ENCODE measurements at places on chromosomes 1 and 21. TPM values are rescaled to one million over a fixed set of nuclear protein-coding genes. Genes with fewer than 3 reads are reported as not detected.

DNA sequence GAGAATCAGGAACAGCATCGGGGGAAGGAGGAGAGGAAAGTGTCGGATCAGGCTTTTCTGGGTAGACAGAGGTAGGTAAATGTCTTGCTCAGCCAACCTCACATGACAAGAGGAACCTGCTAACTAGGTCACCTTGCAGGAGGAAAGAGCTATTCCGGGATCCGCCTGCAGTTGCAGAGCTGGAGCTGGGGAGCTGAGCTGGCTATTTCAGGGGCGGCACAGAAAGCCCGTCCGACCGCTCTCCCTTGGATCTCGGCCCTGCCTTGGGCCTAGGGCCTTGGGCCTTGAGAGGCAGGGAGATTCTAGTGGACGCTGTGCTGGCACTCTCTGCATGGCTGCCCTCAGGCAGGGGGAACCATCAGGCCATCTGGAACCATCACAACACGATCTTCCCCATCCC, 56.5 kb upstream of the CTPS1 start:
- no peak for DNase-seq

- no peak for DNase-seq
Measured at GRCh38 chr1:215608646-215609045, 41.5 kb downstream of the KCTD3 start.

DNA sequence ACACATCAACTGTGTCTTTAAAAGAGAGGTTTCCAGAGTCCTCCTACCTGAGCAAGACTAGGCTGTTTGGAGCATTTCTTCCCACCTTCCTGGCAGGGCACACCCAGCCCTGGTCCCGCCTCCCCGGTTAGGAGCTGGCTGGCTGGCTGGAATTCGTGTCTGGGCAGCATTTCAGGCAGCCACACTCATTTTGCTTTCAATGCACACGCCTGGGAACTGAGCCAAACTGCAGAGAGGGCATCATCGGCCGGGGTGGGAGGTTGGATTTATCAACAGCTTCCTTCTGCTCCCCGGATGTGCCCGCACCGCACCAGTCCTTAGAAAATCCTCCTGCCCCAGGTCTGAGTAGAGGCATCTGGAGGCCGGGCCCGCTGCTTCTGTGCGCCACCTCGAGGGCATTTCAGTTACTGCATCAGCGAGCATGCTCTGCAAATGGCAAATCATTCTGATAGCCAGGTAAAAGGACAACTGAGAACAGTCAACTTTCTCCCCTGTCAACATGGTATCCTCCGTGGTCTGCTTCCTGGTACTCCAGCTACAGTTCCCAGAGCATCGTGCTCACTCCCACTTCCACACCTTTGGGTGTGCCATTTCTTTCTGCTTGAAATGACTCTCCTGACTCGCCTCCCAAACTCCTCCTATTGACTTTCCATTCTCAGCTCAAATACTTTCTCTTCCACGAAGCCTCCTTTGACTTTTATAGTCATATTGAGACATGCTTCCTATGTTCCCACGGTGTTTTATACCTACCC, 20.6 kb downstream of the TCEA3 start:
- DNase-seq: peak; percentile 83

DNA sequence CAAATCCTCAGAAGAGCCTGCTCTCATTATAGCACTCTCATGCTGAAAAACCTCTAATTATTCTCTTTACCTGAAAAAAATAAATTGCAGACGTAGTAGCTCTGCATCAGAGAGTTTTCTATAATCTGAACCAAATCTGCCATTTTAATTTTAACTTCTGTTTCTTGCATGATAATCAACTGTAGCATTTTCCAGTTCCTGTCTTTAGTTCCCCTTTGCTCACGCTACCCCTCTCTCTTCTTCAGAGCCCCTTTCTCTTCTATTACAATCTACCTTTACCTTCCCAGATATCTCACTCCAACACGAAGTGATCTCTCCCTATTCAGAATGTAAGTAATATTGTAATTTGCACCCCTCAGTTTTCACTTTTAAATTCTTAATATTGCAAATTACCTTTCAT, 31.4 kb downstream of the FMO1 start:
- DNase-seq: no peak

DNA sequence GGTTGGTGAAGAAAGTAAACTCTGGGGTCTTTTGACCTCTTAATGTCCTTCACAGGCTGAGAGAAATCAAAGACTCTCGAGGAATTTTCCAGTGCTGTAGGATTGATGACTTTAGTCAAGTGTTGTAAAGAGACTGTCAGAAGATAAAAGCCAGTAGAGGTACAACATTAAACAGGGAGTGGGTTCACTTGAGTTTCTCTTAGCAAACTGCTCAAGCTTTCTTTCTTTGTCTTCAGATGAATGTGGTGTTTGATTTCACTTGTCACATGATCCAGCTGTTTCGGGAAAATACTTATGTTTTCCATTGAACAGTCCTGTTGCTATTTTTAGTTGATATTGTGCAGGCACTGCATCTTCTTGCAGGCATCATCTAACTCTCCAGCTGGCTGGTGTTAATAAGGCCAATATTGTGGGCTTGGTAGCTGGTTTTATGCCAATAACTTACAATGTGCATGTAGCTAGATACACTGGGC, 45.6 kb downstream of the XCL2 start:
- DNase-seq: no peak

DNA sequence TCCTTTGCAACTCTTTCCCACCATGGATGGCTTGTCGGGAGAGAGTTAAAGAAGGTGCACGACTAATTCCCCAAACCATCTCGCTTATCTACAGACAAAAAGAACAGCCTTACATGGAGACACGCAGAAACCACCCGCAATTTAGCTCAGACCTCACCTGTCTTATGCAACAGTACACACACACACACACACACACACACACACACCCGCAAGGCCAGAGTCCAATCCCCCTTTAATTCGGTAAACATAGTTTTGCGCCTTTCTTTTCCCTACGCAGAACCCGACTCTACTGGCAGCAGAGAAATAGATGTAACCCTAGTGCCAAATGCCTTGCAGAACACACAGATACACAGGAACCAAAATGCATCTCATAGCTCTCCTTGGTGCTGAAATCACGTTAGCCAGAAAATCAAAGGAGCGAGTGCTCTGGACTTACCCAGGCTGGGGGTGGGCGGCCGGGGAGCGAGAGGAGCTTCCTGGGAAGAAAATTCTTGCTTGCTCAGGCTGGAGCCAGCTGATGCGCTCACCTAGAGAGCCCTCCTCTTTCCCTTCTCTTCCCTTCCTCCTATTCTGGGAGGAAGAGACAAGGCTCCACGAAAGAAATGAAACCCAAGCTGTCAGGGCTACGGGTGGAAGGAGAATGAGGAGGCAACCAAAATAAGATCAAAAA, 470 bp downstream of the TNR start:
- no peak for DNase-seq

DNA sequence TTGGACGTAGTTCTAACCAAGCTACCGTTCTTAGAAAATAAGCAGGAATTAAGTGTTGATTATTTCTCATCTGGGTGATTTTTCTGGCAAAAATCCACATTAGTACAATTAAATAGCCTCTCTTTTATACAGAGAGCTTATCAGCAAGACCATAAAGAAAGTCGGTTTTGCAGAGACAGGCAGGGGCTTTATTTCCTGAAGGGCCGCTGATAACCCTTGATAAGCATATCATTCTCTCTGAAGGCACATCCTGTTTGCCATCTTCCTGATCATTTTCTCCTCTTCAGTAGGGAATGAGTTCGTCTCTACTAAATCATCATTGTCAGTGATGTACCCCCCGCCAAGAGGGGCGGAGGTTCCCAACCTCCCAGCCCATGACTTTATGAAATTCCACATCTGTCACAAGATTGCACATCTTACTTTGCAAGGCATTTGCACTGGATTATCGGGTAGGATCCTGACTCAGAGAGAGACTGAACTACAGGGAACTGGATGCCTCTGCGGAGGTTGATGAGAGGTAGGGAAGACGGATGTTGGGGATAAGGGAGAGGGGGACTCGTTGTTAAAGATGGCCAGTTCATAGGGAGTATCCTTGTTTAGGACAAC, 115.7 kb downstream of the KCNJ6 start:
- no peak for DNase-seq

DNA sequence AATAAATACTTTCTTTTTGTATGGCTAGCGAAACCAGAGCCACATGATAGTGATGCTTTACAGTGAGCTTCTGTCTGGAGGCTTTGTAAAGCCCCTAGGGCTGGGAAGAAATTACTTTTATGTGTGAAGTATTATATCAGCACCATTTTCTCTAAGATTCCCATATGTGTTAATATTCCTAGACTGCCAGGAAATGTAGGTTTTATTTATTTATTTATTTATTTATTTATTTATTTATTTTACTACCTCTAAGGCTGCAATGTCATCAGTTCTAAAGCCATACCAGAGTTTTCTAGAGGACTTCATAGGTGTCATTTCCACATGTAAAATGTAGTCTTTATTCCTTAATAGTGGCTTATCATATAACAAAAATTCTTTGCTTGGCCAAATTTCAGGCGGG, 4.4 kb upstream of the CHI3L1 start:
- DNase-seq: no peak

DNA sequence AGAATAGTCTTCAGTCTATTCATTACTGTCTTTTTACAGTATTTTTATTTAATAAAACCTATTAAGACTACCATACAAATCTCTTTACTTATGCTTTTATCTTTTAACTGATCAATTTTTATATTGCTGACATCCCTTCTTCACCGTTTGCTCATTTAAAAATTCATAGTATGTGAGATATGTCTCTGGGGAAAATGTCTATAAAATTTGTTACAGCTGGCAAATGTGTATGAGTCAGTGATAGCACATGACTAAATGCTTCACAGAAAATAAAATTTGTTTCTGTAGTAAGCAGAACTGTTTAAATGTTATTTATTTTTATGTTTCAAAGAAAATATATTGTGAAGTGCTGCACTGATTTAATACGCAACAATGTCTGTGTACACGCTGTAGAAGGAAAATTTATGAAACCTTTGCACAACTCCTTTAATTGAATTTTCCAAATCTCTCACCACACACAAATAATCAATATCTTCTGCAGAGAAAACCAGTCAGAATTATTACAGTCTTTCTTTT, 74.2 kb downstream of the ITGB3BP start:
- no peak for DNase-seq

- DNase-seq: no peak
Measured at GRCh38 chr1:77200806-77201205, 18.4 kb downstream of the PIGK start.

DNA sequence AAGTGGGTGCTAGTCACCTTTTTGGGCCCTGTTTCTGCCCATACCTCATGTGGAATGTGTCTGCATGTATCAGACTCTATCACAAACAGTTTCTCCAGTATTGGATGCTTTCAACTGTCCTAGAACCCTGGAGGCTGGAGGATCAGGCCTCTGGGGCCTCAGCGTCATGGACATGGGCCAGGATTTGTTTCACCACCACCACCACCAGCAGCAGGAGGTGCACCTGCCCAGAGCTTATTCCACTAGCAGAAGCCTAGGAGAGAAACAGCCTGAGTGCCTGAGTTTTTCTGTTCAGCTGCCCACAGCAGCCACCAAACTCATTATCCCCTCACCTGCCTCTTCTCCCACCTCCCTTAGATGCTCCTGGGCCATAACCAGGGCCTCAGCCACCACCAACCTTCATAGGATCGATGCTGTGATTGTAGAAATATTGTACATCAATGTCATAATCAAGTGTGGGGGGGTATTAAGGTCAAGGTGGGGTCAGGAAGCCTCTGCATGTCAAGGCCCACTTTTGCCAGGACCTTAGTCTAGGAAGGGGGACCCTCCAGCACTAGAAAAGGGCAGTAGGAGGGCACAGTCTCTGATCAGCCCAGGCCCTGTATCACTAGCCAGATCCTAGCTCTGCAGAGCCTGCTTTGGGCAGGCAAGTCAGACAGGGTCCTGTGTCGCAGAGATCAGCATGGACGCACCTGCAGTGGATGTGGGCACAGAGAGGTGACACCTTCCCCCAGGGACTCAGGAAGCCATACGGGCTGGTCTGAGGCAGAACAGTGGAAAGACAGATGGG, 9.3 kb downstream of the DMAP1 start:
- no peak for DNase-seq

DNA sequence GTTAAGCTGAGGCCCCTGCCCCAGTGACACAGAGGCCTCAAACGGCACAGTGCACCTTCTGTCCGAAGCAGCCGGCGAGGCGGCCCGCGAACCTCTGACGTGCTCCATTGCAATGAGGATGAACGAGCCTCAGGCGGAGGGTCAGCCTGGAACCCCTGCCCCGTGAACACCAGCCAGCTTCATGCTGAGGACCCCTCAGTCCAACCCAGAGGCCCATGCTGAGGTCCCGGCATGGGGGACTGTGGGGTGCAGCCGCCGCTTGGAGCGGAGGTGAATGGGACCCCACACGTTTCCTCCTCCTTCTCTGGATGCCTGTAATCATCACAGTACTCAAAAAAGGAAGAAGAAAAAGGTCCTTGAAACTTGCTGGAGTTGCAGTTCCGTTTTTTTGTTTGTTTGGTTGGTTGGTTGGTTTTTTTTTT, 62.1 kb downstream of the PRKCZ start:
- no peak for DNase-seq

GRCh38 chr1:56025942-56026341, 553.4 kb downstream of the PLPP3 start:
- no peak for DNase-seq

- DNase-seq: peak; percentile 87
Measured at GRCh38 chr1:205284420-205285144, 37.0 kb downstream of the NUAK2 start.

GRCh38 chr1:212727386-212728181, 27.9 kb upstream of the BATF3 start:
- no peak for DNase-seq

GRCh38 chr1:219790834-219791615, 137.3 kb downstream of the SLC30A10 start:
- no peak for DNase-seq

GRCh38 chr1:100485855-100486258, 52.1 kb upstream of the GPR88 start:
- no peak for DNase-seq

GRCh38 chr1:205048382-205048781, 5.4 kb downstream of the CNTN2 start:
- DNase-seq: peak; percentile 84

CD34 gene
- total RNA-seq: 1.6 TPM

LAMB3 gene
- 1.7 TPM for total RNA-seq

NBPF10 gene
- total RNA-seq: 1.1 TPM

ADIPOR1 gene
- total RNA-seq: 54.6 TPM

DR1 gene
- 37.1 TPM for total RNA-seq

CLEC20A gene
- total RNA-seq: not detected

THEM5 gene
- not detected for total RNA-seq

TMEM200B gene
- total RNA-seq: 0.94 TPM

ZNF593OS gene
- not detected for total RNA-seq

PGLYRP4 gene
- not detected for total RNA-seq

All from occipital lobe (tissue), 3 donors.